ENCODE measurements at places on chromosomes 16 and 17. TPM values are rescaled to one million over a fixed set of nuclear protein-coding genes. Genes with fewer than 3 reads are reported as not detected.

- DNase-seq = no peak
Observed at GRCh38 chr16:35753559-35754390, 2294.4 kb downstream of the TP53TG3F start.

GRCh38 chr17:81902653-81903414 lies 796 bp downstream of the NPB start:
- no peak for DNase-seq

DNA sequence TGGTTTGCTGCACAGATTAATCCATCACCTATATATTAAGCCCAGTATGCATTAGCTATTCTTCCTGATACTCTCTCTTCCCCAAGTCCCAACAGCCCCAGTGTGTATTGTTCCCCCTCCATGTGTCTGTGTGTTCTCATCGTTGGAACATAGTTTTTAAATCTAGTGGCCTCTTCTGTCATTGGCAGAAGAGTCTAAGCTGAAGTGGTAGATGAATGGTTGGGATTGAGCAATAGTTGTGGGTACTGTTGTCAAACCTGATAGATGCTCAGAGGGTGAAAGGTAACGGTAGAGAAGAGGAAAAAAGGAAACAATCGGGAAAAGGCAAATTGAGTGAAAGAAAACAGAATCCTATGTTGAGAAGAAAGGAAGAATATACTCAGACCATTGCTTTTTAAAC lies 29.9 kb downstream of the MAP3K3 start:
- DNase-seq = no peak

DNA sequence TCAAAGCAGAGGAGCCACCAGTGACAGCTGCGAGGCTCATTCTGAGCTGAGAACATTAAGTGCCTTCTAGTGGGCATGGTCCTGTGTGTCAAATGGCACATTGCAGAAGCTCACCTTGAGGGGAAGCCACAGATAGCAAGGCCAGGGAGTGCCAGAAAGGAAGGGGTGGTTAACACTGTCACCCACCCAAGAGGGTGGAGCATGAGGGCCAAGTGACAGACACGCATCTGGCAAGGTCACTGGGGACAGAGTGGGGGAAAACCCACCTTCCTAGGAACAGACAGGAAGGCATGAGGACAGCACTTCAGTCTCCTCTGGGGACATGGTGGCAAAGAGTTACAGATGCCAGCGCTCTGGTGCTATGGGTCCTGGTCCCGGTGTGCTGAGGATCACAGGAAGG lies 22.1 kb downstream of the NUBP1 start:
- DNase-seq = no peak

The MYCBPAP gene
- polyA plus RNA-seq = 9.5 TPM

GRCh38 chr17:81376946-81377714 lies 18.1 kb upstream of the BAHCC1 start:
- no peak for DNase-seq

The TBX6 gene
- polyA plus RNA-seq = 0.06 TPM

DNA sequence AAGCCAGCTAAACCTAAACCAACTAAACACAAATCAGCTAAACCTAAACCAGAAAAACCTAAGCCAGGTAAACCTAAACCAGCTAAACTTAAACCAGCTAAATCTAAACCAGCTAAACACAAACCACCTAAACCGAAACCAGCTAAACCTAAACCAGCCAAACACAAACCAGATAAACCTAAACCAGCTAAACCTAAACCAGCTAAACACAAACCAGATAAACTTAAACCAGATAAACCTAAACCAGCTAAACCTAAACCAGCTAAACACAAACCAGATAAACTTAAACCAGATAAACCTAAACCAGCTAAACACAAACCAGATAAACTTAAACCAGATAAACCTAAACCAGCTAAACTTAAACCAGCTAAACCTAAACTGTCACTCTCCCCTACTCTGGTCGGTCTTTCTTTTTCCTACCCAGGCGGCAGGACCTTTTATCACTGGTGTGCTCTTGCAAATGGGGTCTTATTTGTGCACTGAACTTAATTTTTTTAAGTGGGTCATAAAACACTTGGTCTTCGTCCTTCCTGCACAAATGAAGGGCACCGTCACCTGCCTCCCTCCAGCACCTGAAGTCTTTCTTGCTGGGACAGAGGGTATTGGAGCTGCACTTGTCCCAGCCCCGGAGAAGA lies 7.2 kb downstream of the EVPL start:
- DNase-seq = no peak

The TBC1D28 gene
- not detected for polyA plus RNA-seq

GRCh38 chr17:78737332-78737731 lies 44.7 kb downstream of the CYTH1 start:
- DNase-seq = no peak

The GPR179 gene
- 0.01 TPM for polyA plus RNA-seq

DNA sequence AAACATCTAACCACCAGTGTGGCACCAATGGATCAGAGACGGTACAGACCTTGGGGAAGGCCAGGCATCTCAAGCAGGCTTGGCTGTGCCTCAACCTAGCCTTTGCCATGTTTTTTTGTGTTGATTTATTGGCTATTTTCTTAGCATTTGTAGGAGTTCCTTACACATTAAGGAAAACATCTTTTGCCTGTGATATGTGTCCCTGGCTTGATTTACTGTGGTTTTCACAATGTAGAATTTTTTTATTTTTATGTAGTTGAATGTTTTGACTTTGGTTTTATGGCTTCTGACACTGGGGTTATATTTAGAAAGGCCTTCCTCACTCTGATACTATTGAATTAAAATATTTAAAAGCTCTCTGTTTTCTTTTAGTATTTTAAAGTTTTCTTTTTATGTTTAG lies 132.6 kb downstream of the ZNF423 start:
- no peak for DNase-seq

DNA sequence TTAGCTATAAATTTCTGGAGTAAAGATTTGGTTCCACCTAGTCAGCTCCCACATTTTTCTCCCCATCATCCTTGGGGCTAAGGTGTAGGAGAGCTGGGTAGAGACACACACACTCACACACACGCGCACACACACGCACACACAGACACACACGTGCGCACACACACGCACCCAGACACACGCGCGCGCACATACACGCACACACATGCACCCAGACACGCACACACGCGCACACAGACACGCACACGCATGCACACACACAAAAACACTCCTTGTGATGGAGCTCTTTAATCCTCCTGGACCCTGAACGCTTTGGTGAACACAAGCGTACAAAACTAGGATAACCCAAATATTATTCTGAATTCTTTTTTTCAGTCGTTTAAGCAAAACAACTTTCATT lies 253.6 kb downstream of the C16orf95 start:
- DNase-seq = no peak

- DNase-seq = no peak
Observed at GRCh38 chr16:67959536-67960329, 8.7 kb downstream of the SLC12A4 start.

The CDH11 gene
- 17.8 TPM for polyA plus RNA-seq

The TBC1D3E gene
- polyA plus RNA-seq = not detected

DNA sequence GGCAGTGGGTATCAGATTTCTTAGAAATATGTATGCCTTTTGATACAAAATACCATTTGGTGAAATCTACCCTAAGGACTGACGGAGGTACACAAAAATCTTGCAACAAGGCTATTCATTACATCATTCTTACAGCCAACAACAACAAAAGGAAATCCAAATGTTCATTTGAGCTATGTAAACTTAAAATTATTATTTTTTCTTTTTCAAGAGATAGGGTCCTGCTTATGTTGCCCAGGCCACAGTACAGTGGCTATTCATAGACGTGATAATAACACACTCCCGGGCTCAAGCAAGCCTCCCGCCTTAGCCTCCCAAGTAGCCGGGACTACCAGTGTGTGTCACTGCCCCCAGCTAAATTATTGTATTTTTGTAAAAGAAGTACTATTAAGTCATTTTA lies 9.0 kb downstream of the SRR start:
- no peak for DNase-seq

The PROCA1 gene
- polyA plus RNA-seq = 0.39 TPM

DNA sequence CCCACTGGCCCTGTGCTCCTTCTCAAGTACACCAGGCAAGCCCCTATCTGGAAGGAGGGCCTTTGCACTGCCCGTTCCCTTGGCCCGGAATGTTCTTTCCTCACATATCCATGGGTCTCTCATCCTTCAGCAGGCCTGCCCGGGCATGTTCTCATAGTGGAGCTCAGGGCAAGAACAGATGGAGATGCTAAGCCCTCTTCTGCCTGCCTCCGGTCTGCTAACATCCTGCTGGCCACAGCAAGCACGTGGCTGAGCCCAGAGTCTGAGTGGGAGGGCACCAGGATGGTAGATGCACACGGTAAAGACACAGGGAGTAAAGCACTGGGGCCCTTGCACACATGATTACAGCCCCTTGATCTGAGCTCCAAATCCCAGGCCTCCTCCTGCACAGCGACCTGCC lies 19.8 kb upstream of the ANKRD40CL start:
- DNase-seq = peak; percentile 82

DNA sequence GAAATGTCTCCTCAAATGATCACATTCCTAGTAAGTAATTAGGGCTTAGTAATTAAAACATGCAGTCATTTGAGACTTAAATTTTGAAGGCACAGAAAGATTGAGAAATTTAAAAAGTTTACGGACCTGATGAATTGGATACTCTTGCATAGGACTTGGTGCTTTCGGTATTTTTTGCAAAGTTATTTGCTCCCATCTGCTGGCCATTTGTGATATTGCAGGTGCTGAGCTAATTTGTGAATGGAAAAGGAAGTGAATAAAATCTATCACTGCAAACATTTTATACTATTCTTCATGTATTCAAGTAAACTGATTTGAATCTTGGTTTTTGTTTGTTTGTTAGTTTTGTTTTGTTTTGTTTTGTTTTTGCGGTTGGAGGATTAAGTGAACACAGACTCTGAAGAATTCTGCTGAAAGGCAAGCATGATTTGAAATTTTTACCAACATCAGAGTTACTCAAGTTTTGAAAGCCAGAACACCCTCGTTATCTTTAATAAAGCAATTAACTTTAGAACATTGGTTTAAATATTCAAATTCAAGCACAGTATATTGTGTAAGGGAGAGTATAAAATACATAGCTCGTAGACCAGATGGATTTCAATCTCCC lies 689.5 kb upstream of the RBFOX1 start:
- DNase-seq = peak; percentile 7

GRCh38 chr17:49021095-49021767 lies 24.0 kb downstream of the IGF2BP1 start:
- no peak for DNase-seq

The ADAD2 gene
- polyA plus RNA-seq = not detected

The PKMYT1 gene
- polyA plus RNA-seq = 3.0 TPM

- DNase-seq = no peak
Observed at GRCh38 chr17:5897275-5897911, 172.8 kb upstream of the WSCD1 start.

GRCh38 chr17:78568494-78569115 lies 8.6 kb downstream of the DNAH17 start:
- no peak for DNase-seq

DNA sequence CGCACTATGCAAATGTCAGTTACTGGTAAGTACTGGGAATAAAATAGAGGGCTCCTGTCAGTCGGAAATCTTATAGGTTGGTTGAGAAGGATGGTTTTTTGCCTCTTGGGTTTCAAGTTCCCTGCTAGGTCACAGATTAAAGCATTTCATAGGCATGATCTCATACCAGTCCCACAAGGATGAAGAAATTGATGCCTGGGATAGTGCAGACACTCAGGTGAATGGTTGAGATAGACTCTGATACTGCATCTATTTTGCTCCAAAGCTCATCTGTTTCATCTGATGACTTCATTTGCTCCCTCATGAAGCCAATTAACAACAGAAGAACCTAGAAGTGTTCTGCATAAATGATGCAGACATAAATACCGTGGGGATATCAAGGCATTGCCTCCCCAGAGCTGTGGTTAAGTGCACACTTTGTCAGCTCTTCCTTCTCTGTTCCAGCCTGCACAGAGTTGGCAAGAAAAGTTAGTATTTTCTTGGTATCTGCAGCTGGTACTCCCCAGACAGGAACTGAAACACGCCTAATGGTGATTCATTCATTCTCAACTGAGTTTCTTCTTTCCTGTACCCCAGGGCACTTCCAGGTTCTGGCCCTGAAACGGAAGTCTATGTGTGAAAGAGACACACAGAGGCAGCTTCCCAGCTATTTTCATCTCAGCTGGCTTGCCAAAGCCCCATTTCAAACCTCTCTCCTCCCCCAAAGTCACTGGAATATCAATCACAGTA lies 418.3 kb upstream of the SALL1 start:
- peak; percentile 66 for DNase-seq

GRCh38 chr17:63741143-63741407 lies 524 bp downstream of the STRADA start:
- no peak for DNase-seq

GRCh38 chr16:30926937-30927788 lies 3.8 kb downstream of the FBXL19 start:
- no peak for DNase-seq

The GLP2R gene
- polyA plus RNA-seq = not detected

GRCh38 chr17:4548721-4549531 lies 6.3 kb downstream of the MYBBP1A start:
- DNase-seq = no peak

GRCh38 chr16:55571191-55571897 lies 4.9 kb downstream of the CAPNS2 start:
- no peak for DNase-seq

GRCh38 chr17:50953518-50953830 lies 87.3 kb upstream of the TOB1 start:
- no peak for DNase-seq

The DHX58 gene
- polyA plus RNA-seq = 8.8 TPM

The OTOP3 gene
- 0.03 TPM for polyA plus RNA-seq

DNA sequence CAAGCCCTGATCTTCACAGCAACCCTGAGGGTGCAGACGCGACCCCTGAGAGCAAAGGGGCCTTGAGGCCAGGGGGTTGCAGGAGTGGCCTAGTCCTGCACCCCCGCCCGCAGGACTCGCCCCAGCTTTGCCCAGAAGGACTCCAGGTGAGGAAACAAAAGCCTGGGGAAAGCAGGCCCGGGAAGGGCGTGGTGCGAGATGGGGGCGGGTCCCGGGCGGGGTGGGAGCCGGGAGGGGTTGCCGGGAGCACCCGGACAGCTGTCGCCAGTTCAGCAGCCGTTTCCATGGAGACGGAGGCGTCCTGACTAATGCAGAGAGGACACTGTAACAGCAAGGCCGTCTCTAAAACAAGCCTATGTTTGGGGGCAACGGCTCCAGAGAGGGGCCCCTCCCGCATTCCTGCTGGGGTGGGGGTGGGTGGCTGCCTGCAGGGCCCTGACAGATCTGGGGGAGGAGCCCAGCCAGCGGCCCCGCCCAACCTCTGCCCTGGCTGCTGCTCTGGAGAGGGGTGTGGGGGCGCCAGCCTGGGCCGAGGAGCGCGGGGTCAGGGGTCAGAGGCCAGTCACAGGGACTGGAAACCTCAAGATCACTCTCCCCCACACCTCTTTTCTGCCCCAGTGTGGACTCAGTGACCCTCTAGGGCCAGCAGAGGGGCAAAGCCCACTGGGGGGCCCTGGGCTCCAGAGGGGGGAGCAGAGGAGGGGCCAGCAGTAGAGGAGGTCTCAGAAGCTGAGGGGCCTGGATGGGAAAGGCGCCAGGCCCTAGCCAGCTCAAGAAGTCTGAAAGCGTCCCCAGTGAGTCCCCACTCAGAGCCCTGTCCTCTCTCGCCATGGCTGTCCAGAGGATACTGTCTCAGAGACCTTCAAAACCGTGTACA lies 3.1 kb upstream of the TPPP3 start:
- DNase-seq = no peak

All from keratinocyte (primary cell).